ENCODE measurements at places on chromosomes 3 and 15.
A peak's percentile ranks its signal among the peaks of the same experiment; 100 is the strongest.

DNA sequence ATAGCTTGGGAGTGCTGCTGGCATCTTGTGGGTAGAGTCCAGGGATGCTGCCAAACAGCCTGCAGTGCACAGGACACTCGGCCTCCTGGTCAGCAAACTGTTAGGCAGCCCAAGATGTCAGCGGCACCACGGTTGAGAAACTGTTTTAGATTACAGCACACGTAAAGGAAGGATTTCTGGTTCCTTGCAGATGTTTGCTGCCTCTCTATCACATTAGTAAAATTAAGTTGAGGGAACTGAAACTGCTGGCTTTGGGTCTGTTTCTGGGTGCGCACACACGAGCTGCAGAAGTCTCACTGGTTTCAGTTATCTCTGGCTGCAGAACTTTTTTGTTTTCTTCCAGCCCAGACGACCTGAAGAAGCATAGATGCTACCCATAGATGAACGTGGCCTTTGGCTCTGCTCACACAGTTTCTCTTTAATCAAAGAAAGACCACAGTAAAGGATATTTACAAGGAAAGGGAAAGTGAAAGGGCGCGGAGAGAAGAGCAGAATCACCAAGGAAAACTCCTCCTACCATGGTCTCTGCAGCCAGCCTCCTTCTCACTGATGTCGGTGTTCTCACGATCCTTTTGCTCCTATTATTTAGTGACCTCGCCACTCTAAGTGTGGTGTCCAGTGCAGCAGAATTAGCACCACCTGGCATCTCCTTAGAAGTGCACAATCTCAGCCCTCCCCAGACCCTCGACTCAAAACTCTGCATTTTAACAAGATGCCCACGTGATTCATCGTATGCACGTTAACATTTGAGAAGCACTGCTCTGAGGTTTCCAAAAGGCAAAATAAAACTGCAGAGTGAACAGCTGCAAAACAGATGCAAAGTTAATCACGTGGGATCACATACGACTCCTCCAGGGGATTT is 50.6 kb upstream of the AKAP13 start:
- DNase-seq: no peak

- DNase-seq: peak; percentile 97
These were observed at the start of gene RPL14 for GRCh38 chr3:40456940-40457823. TSS of gene RPL14 (plus strand) at chr3:40457339. CDS start at chr3:40457472, 133 bp downstream.

DNA sequence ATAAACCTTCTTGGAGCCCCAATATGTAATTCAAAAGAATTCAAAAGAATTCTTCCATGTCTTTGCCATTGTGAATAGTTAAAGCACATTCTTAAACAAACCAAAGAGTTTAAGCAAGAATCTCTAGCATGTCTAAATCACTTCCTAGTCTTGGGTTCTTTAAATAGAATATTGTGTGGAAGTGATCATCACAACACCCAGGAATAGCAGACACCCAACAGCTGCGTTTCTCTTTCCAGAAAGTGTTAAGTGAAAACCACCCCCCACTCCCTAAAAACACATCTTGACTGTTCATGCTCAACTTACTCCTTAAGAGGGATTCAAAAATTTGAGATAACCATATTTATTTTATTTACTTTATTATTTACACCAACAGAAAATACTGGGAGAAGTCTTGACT is 24.1 kb upstream of the CAPN7 start:
- DNase-seq: no peak

GRCh38 chr3:3495611-3496010 is 303.6 kb upstream of the LRRN1 start:
- no peak for DNase-seq

- DNase-seq: no peak
These were observed 442.8 kb downstream of the FGF12 start for GRCh38 chr3:192284443-192285072.

All from hematopoietic multipotent progenitor cell treated with erythropoietin and hydrocortisone succinate and interleukin-3 and kit ligand, for 17 days (in vitro differentiated cells).